SK-N-SH (cell line): ENCODE measurements at places on chromosomes 2 and 18. TPM values are rescaled to one million over a fixed set of nuclear protein-coding genes. Genes with fewer than 3 reads are reported as not detected.

GRCh38 chr2:33110461-33110860 lies 163.7 kb downstream of the LTBP1 start:
- no peak for DNase-seq

DNA sequence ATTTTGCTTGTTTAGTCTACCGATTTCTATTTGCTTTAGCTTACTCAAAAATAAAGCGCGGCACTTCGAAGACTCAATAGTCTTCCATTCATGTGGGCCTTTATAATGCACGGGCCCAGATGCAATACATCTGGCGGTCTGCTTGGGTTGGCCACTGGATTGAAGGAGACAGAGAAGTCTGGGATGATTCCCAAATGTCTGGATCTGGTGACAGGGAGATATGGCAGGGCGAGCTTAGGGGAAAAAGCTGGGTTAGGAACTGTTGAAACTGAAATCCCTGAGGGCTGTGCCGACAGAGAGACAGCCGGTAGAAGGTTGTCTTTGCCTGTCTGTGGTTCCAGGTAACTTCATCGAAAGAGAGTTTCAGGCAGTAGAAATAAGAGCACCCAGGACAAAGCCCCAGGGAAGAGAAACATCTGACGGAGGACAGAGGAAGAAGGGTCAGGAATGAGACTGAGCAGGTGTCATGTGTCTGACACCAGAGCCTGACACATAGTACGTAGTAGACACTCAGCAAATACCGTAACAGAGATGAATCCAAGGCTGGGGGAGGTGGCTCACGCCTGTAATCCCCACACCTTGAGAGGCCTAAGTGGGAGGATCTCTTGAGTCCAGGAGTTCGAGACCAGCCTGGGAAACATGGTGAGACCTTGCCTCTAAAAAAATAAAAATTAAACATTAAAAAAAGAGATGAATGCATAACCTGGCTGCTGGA lies 13.6 kb downstream of the CLUL1 start:
- DNase-seq, result no peak

The ANKRD30BL gene
- not detected in 2 replicates for polyA plus RNA-seq

The FAHD2B gene
- 13.3 and 13.6 TPM in 2 replicates for polyA plus RNA-seq

GRCh38 chr2:214315324-214315723 lies 95.5 kb upstream of the VWC2L start:
- DNase-seq, result no peak

DNA sequence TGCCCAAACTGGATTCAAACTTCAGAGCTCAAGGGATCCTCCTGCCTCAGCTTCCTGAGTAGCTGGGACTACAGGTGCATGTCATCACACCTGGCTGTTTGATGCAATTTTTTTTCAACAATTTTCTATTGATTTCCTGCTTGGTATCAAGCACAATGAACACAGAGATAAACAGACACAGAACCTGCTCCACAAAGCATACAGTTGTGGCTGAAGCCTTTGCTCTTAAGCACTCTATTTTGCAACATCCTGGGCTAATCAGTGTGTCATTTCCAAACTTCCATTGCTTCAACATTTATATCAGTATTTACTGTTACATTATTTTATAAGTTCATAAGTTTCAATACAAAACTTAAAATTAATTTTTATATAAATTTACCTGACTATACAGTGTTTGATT lies 79.4 kb downstream of the NEB start:
- DNase-seq, result no peak

The NXPH2 gene
- not detected in 2 replicates for polyA plus RNA-seq

GRCh38 chr18:63051928-63052327 lies 267.6 kb downstream of the BCL2 start:
- DNase-seq, result no peak

GRCh38 chr2:192026825-192027120 lies 168.0 kb downstream of the TMEFF2 start:
- no peak for DNase-seq

DNA sequence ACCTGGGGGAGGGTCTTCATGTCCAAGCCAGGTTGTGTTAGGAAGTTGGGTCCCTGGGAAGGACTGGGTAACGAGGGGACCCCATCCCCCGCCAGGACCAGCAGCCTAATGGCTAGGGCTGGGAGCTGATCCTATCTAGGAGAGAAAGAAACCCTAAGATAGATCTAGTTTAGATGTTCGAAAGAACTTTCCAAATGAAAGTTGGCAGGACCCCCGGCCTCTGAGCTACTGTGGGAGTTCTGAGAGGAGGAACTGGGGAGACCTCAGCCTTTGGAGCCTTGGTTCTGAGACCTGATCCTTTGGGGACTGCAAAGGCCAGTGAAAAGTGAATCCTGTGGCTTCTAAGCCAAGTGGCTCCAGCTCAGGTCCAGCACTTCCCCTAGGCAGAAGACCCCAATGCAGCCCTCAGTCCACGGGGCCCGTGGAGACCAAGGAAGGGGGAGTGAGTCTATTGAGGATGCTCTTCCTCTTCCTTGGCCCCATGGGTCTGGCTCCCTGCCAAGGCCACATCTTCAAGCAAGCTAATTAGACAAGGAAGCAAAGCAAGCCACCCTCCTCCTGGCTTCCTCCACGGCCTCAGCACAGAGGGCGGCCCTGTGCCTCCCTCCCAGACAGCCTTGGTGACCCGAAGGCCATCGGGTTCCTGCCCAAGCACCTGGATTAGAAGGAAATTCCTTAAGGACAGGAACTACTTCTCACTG lies 23.5 kb downstream of the CCT7 start:
- DNase-seq, result no peak

GRCh38 chr18:78596794-78597345 lies 382.7 kb upstream of the SALL3 start:
- DNase-seq, result no peak

DNA sequence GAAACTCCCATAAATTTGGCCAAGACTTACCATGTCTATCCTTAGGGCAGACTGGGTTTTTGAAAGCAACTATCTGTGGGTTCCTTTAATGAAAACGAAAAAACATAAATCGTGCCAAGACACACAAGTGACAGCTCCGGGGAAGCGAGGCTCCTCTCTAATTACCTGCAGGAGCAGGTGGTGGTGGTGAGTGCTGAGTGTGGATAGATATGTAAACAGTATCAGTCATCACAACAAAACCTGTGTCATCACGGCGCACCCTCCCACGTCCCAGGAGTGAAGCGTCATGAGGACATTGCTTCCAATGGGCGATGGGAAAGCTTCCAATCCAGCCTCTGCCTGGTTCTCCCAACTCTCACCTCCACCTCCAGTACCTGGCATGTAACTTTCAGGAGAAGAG lies 31.3 kb downstream of the ACKR3 start:
- no peak for DNase-seq

DNA sequence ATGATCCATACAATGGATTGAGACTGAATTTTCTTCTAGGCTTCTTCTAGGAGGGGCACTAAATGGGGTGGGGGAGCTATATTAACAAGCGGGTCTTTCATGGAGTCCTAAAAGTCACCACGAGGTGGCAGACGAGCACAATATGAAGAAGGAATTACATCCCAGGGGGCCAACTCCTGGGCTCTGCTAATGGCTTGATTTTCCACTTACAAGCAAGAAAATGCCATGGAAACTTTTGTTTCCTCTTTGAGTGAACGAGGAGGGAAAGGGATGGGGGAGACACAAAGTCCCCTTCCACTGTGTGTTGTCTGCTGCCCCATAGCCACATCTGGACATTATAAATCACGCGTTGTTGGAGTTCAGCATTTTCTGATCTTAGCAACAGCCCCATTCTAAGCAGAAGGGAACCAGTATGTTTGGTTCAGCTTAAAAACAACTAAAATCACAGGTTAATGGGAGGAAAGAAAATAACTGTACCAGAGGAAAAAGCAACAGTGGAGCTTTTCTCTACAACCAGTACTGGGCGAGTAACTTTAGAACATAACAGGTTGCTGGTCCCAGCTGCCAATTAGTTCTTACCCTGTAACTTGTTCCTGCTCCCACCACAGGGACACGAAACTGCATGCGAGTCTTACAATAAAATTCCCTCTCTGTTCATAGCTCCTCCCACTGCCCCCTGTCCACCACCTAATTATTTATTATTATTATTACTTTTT lies 285.0 kb upstream of the PARD3B start:
- peak; percentile 69 for DNase-seq

The RAB11FIP5 gene
- polyA plus RNA-seq, result 16.4 and 17.1 TPM in 2 replicates

The PKDCC gene
- polyA plus RNA-seq, result 16.0 and 19.5 TPM in 2 replicates

DNA sequence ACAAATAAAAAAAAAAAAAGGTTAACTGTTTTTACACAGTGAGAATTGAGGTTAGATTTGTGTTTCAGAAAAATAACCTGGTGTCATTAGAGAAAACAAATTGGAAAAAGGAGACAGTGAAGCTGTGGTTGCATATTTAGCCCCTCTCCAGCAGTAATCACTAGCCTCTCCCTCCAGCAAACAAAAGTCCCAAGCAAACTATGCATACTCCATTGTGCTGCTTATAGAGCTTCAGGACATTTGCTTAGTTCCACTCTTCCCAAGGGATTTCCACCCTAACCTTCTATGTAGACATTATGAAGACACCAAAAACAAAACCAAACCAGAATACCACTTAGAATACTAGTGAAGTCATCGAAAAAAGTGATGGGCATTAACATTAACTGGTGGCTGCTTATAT lies 534.2 kb upstream of the CDH2 start:
- DNase-seq, result no peak

DNA sequence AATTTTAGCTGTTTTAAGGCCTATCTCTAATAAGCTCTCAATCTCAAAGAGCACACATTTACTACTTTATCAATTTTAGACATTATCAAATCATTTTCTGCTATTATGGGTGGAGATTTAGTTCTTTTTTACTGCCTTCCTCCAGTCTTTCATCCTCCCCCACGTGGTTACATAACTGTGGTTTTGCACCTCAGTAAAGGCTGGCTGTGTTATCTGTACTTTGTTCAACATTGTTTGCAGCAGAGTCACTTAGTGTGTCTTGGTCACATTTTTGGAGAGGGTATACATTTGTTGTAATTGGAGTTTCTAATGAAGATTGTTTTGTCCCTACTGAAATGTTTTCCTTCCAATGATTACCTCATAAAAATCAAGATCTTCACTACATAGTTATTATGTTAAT lies 549.6 kb upstream of the CELF4 start:
- DNase-seq, result no peak

The FOXI3 gene
- polyA plus RNA-seq, result 0.02 TPM in 1 of 2 replicates, not detected in the other

- DNase-seq, result no peak
These were observed 331.2 kb upstream of the MYT1L start for GRCh38 chr2:2662037-2662846.

GRCh38 chr2:46530639-46531038 lies 51.3 kb downstream of the TMEM247 start:
- no peak for DNase-seq

DNA sequence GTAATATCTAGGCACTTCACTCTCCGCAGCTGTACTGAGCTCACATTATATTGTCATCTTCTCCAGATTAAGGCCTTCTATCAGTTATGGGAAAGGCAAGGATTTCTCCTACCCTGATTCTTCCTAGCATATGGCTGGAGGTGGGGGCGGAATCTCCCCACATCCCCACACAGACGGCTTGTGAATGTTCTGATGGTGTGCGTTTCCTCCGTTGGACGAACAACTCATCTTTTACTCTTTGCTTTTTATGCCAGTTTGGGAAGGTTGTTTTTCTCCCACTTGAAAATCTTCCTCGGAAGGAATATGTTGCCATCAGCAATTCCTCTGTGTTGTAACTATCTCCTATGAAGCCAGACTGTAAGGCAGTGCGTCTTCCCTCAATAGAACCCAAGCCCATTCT lies 24.3 kb downstream of the KLHL29 start:
- DNase-seq, result no peak

DNA sequence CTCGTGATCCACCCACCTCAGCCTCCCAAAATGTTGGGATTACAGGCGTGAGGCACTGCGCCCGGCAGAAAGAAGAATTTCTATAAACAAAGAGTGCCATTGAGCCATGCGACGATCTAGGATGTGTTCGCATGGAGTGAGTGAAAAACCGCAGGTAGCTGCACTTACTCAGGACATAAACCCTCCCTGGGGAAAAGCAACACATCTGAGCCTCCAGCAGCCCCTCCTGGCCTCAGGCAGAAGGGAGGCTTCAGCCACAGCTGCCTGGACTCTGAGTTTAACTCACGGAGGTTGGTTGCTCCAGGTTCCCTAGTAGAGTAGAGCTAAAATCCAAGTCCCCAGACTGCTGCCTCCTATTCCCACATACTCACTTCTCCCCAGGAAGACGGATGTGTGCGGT lies 11.3 kb upstream of the STK25 start:
- DNase-seq, result no peak

DNA sequence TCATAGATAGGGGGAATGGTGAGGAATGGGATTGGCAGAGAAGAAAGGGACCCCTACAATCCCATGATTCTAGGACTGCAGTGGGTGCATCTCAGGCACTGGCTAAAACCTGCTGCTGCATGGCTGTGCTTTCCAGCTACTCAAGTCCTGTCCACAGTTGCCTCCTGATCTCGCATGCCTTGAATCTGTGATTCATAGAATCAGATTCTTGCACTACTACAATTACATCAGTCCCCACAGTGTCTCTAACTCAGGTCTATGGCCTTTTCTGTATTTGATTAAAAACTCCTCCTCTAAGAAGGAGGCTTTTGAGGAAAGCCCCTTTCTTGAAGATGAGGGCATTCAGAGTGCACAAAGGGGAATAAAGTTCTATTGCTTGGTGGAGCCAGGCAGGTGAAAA lies 117.4 kb downstream of the LRATD1 start:
- DNase-seq, result no peak

DNA sequence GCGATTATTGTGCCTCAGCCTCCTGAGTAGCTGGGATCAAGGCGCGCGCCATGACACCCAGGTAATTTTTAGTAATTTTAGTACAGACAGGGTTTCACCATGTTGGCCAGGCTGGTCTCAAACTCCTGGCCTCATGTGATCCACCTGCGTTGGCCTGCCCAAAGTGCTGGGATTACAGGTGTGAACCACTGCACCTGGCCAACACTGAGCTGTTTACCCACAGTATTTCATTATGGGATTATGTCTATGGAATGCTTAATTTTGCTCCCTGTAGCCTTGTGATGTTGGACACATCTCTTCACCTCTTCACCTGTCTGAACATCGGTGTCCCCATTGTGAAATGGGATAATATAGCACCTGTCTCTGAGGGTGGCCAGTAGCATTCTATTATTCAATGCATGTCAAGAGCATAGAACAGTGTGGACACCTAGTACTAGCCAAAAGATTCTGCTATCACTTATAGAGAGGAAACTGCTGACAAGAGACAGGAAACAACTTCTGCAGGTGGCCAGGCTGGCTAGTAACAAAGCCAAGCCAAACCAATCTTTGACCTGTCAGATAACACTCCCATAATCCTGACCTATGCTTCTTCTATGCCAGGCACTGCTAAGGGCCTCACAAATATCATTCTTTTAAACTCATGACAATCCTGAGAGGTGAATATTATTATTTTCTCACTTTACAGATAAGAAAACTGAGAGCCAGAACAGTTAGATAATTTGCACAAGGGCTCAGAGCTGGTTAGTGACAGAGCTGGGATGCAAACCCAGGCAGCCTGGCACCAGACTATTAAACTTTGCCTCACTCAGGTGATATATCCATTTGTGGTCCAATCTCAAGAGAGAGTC lies 29.4 kb upstream of the REEP1 start:
- no peak for DNase-seq

GRCh38 chr2:16335604-16335930 lies 330.1 kb downstream of the CYRIA start:
- DNase-seq, result no peak

The KRTCAP3 gene
- polyA plus RNA-seq, result 3.6 and 4.1 TPM in 2 replicates
